NCI-H1436 (cell line): ENCODE measurements at places on chromosomes 2 and 18.

- no peak for DNase-seq
These were observed 475.8 kb downstream of the TXNL1 start for GRCh38 chr18:56162311-56163265.

DNA sequence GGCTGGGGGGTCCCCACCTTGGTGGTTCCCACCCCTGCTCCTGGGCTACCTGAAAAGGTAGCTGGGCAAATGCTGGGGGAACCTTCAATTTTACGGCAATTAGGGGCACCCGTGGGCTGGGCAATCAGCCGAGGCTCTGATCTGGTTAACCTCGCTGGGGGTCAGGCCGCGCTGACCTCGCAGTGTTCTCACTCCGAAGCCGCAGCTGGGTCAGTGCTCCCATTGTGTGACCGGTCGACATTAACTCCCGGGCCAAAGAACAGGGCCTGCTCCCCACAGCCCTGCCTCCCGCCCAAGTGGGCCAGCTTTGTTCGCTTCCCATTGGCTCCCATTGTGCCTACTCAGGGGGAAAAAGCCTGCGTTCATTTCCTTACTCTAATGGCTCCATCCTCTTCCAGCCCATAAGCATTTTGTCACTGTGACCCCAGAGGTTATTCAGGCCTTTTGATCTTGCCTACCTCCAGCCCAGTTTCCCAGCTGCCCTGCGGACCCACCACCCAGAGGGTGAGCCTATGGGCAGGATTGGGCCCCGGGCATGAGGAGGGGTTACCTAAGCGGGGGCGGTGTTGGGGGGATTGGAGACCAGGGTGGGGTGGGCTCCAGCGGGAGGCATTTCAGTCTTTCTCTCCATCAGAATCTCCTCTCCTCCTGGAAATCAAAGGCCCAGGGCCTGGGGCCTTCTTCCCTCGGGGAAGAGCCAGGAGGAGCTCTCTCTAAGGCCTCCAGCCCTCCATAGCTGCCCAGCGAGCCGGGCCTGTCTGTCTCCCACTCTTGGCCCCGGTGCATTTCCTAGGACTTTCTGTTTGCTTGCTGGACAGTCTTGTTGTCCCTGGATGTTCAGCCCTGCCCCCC, 90.1 kb downstream of the MYCN start:
- no peak for DNase-seq

DNA sequence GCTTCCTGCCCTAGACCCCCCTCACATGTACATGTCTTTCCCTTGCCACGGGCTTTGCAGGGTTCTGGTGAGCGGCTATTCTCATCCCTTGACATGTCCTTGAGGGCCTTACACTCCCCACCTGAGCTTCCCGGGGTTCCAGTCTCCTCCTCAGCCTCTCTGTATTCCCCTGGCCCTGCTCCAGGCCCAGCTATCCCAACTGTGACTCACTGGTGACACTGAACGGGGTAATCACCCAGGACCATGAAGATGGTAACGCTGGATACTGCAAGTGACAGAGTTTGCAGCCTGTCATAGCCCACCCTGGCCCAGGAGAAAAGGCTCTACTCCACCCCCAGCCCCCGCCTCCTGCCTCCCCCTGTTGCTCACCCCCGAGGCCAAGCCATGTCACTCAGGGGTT, 27.3 kb downstream of the KIF3C start:
- no peak for DNase-seq

DNA sequence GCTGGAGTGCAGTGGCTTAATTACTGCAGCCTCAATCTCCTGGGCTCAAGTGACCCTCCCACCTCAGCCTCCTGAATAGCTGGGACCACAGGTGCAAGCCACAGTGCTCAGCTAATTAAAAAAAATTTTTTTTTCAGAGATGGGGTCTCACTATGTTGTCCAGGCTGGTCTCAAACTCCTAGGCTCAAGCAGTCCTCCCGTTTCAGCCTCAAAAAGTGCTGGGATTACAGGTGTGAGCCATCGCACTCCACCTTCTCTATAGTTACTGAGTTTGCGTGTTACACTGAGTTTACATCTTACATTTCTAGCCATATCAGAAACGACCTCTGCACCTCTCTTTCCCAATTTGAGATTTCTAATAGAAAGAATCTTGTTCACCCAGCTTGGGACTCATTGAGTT, 53.6 kb upstream of the EML4 start:
- DNase-seq = no peak

DNA sequence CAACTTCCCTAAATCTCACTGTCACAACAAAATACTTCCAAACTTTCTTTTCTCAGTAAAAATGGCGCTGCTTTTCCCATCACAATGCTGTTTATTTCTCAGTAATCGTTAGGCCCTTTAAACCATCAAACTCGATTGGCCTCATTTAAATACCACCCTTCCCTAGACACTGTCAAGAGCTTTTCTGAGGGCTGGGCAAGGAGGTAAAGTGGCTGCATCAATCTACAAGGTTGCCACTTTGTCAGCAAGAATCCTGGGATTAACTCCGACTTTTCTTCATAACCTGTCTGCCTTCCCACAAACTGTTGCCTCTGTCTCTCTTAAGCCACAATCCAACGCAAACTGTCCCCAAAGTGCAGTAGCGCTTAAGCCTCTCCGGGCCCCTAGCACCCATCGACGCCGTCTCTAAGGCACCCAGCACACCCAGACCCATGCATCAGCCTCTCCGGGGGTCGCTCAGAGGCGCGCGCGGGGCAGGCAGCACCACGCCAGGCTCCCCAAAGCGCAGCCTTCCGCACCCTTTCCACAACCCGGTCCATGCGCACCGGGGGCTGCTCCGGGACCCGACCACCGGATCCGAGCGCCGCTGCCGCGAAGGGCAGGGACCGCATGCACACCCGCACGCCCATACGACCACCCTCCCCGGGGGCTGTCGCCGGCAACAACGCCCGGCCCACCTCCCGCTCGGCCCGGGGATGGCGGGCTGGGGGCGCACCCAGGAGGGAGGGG, 683 bp downstream of the MBOAT2 start:
- DNase-seq = peak; percentile 20

DNA sequence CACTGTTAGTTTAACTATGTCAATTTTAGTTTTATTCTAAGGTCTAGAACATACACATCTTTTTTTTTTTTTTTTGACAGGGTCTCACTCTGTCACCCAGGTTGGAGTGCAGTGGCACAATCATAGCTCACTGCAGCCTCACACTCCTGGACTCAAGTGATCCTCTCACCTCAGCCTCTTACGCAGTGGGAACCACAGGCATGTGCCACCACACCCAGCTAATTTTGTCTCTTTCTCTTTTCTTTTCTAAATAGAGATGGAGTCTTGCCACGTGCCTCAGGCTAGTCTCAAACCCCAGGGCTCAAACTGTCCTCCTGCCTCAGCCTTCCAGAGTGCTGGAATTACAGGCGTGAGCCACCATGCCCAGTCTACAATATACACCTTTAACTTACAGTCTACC, 69.5 kb upstream of the CHRNA1 start:
- DNase-seq = no peak

DNA sequence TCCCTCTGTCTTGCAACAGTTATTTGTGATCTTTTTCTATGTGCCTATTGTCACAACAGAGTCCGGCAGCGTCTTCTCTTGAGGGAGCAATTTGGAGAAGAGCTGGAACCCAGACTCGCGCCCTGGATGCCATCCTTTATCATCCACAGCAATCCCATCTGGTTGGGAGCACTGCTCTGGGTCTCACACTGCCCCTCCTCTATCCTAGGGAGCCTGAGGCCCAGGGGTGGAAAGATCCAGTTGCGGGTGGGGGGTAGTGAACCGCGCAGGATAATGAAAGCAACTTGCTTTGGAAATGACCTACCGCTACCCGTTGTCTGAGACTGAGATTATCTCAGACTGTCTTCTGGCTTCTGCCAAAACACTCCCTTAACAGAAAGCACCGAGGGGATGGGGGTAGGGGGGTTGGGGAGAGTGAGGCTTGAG, 713 bp downstream of the WBP1 start:
- DNase-seq = no peak

DNA sequence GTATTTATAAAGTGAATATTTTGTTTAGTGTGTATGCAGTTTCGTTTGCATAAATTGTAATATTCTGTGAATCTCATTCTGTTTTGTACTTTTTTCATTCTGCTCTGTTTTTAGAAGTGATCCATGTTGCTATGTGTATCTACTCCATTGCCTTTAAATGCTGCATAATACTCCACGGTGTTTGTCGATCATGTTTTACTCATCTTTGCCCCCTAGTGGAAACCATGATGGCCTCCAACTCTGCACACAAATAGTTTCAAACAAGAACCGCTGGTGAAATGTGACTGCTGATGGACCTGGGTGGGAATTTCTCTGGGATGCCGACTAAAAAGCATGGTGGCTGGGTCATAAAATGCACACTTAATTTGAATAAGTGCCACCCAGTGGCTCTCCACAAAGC, 32.0 kb upstream of the SKOR2 start:
- no peak for DNase-seq
